ENCODE measurements at places on chromosomes 7 and 10.

DNA sequence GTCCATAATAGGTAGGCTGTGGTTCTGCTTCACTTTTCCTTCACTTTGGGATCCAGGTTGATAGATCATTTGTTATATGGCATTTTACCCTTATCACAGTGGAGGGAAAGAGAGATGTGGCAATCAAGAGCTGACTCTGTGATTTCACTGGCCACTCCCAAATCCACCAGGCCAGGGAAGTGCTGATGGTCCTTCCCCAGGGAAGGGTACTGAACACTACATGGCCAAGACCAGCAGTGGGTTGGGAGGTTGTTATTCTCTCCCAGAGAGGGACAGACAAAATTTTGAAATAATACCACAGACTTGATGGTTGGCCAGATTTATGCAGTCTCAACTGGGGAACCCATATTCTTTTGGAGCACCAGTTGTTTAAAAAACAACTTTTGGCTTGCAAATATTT, 102.5 kb downstream of the SND1 start:
- no peak for DNase-seq

GRCh38 chr7:34038816-34039470, 133.6 kb downstream of the BMPER start:
- no peak for DNase-seq

DNA sequence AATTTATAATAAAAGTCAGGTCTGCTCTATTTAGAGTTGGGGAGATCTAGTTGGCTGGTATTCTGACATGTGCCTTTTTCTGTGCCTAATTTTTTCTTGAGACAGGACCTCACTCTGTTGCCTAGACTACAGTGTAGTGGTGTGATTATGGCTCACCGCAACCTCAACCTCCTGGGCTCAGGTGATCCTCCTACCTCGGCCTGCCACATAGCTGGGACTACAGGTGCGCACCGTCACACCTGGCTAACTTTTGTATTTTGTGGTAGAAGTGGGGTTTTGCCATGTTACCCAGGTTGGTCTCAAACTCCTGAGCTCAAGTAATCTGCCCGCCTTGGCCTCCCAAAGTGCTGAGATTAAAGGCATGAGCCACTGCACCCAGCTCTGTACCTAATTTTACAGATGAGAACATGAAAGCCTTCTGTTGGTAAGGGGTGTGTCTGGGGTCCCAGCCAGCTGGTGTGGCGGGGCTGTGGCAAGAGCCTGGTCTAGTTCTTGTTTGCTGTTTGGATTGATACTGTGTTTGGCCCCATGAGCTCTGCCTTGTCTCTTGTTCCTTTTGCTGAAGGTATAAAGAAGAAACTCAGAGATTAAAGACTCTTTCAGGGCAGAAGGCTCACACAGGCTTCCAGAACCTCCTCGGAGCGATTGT, 31.4 kb downstream of the POR start:
- DNase-seq: peak; percentile 62

DNA sequence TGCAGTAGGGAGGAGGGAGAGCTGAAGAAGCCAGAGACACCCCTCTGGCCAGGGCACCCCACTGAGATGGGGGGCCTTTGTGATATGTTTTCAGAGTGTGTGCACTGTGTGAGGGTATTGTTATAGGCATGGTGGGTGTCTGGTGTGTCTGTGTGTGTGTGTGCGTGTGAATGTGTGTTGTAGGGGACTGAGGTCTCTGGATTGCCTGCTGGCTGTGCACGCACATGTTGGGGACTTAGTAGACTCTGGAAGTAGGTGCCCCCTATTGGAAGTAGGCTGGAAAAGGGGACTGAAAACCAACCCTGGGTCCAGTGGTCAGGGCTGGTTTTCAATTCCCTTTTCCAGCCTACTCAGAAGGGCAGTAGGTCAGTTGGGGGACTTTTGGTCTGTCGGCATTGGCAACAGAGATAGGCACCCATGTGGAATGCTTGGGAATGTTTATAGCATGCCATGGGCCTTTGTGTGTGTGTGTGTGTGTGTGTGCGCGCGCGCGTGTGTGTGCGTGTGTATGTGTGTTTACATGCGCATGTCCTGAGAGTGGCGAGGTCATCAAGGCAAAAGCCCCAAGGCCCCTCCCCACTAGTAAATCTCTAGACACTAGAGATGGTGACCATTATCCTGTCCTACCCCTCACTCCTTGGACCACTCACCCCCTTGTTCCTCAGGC, 78.8 kb downstream of the HIF1AN start:
- no peak for DNase-seq

DNA sequence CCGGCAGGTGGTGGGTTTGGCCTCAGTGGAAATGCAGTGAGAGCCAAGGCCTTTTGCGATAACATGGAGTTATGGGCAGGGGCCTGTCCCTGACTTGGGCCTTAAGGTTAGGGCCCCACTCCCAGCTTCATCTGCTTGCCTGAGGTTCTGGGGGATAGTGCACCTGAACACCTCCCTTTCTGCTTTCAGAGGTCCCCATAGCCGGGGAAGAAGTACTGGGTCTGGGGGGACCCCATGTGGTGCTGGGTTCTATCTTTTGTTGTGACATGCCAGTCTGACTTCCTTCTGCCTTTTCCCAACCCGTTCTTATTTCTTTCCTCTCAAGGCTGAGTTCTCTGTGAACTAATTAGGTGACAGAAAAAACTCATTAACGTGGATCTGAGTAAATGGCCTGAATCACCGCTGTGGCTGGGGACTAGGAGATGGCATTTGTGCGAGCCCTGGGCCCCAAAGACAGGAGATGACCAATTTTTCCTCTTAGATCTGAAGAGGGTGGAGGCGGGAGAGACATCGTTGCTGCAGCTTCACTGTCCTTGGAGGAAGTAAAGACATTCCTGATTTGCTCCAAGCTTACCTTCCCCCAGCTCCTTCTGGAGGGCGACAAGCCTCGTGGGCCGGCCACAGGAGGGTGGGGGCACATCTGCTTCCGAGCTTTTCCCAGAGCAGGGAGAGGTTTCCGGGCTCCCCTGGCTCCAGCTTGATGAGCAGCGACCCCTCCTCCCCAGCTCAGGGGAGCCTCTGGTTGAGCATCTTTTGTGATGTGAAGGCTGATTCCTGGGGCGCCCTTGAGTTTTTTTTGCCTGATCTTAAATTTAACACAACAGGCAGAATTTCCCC, 2.0 kb downstream of the AGAP3 start:
- no peak for DNase-seq

GRCh38 chr7:89687211-89687610, 467.1 kb upstream of the STEAP1 start:
- no peak for DNase-seq

- no peak for DNase-seq
Measured at GRCh38 chr7:127390817-127391590, 1.5 kb downstream of the ZNF800 start.

DNA sequence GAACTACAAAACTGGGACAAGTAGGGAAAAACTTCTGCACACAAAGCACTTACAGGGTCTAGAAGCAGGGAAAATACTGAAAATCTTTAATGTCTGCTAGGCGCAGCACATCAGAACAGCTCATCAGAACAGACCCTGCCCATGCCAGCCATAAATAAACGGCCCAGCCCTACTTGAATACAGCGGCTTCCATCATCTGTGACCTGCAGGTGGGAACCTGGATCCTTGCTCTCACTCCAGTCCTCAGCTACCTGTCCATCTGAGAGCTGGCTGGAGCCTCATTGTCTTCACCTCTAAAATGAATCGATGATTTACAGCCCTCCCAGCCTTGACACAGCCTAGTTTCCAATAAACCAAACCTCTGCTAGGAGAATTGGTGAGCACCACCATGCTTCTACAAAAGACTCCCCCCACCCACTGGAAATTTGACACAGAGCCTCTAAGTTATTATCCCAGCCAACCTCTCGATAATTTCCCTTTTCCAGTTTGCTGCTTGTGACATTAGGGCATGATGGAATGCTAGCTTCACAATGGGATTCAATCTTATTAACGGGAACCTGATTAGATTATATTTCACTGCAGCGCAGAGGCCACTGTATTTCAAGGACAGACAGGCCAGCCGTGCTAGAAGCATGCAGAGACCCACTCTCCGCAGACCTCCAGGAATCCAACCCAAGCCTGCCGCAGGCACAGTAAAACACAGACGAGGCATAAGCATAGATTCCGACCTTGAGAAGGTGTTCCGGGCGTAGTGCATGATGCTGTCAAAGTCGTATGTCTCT, 61.6 kb upstream of the OPALIN start:
- DNase-seq: no peak

DNA sequence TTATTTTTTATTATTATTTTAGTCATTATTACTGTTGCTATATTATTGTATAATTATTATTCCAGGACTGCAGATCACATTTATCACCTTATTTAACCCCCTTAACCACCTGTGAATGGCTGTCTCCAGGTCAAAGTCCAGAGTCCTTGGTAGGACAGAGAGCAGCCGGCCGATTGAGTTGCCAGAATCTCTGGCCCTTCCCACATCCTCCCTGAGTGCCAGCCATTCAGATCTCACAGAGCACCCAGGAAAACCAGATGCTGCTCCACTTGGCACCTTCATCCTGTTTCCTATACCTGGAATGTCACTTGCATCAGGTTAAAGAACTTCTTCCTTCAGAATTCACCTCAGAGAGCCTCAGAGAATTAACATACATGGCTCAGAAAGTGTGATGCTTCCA, 101.1 kb downstream of the ELAPOR2 start:
- DNase-seq: no peak

DNA sequence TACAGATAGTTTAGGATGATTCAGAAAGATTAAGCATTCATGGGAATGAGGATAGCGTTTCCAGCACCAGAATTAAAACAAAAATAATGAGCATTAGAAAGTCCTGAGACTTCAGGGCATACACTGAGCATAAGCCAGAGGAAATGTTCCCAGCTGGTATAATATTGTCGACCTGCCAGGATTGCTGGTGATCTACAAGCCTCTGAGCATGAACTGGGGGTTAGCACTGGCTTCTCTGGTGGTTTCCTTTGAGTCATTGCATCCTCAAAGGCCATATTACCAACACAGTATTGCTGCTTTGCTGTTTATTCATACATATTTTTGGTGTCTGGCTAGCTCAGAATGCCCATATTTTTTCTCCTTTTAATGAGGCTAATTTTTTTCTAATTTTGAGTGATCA, 10.7 kb upstream of the ATRNL1 start:
- DNase-seq: no peak

DNA sequence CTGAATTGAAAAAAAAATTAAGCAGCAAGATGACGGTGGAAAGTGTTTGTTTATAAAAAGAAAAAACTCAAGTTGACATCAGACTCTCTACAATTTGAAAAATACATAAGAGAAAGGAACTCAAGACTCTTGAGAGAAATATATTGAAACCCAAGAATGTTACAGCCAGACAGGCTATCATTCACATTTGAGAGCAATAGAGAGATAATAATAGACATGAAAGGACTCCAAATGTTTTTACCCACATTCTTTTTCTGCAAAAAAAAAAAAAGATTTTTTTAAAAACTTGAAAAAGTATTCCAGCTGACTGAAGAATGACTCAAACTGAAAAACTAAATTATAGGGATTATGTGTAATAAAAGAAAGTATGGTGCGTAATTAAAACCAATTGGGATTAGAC, 532.4 kb downstream of the INHBA start:
- DNase-seq: no peak

DNA sequence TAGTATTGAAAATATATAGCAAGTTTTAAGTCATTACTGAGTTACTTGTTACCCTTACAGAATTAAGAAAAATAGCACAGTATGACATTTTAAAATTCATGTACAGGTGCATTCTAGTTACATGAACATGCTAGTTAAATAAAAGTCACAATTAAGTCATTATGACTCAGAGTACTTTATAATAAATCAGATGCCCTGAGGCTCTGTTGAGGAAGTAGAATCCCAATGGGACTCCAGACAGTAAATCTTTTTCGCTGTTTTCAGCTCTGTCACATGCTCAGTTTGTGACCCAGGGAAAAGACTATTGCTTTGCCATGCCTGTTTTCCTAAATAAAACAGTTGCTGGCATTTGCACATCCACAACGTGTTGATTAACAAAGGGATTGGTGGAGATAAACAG, 21.0 kb downstream of the NUDT13 start:
- DNase-seq: no peak

- DNase-seq: no peak
Measured at GRCh38 chr10:70445718-70446657, 4.5 kb upstream of the NODAL start.

DNA sequence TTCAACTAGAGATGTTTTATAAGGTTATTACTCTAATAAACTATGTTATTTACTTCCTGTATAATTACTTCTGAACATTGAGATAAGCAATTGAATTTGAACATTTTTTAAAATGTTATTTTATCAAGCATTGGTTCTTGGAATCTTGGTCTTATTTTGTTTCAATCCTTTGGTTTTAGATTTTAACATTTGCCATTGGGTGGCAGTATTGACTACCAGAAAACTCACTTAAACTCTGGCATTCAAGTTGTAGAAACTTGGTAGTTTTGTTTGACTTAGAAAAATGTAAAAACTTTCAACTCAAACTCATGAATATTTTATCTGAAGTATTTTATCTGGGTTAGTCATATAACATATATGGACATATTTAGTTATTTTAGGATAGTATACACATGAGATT, 48.1 kb downstream of the ATRNL1 start:
- DNase-seq: no peak

GRCh38 chr7:6637544-6638229, 569 bp downstream of the ZNF316 start:
- DNase-seq: no peak

DNA sequence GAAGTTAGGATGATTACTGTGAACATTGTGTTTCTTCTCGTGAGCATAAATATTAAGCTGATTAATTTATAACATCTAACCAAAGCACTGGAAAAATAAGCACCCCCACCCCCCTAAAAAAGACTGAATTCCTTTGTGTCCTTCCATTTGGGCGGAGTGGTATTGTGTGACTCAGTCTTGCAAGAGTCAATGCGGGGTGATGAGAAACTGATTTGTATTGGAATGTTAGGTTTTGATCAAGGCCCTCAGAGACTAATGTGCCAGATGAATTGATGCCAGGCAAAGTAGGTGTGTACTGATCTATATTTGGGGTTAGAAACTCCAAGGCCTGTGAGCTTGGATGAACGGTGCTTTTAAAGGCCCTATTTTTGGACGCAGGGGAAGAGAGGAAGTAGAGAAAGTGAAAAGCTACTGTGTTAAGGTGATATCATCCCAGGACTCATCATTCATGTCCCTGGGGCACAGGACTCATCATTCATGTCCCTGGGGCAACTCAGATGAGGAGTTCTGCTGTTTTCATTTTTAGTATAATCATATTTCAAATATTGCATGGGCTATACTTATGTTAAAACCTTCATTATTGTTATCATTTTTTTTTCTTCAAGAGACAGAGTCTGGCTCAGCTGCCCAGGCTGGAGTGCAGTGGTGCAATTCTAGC, 61.3 kb upstream of the PTN start:
- DNase-seq: no peak

GRCh38 chr10:69464401-69464800, 13.1 kb downstream of the TSPAN15 start:
- DNase-seq: no peak

GRCh38 chr10:97574374-97575126, 2.0 kb downstream of the ANKRD2 start:
- DNase-seq: peak; percentile 52
